Lung microvascular endothelial cell (primary cell): ENCODE measurements at places on chromosomes 4 and X.

DNA sequence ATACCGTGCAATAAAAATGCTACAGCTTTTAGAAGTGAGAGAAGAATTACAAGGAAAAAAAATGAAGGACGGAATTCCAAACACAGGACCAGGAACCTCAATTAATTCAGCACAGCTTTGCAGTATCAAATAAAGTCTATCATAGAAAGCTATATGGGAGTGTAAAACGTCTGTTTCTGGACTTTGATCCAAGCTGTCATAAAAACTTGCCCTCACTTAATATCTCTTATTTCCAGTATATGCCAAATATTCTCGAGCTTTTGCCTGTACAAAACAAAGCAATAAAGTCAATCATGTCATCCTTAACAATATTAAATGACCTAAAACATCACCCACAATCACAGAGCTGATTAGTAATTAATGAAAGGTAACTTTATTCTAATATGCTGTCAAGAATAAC lies 4.2 kb downstream of the PDE5A start:
- no peak for DNase-seq

DNA sequence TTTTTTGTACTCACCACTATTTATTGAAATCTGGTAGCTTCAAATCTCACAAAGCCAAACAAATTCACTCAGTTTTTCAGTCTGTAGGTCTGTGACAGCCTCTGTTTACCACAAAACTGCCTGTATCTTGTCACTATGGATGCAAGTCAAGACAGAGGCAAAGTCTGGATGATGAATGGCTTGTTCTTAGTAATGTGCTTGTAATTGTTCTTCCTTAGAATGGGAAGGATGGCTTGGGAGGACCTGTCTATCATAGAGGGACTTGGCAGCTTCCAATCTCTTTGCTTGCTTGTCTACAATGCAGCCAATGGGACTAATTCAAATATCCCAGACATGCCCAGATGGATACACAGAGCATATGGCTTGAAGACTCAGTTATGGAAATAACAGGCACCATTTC lies 141.2 kb upstream of the SCML1 start:
- no peak for DNase-seq

GRCh38 chr4:128517739-128518510 lies 230.3 kb upstream of the PGRMC2 start:
- peak; percentile 94 for DNase-seq

DNA sequence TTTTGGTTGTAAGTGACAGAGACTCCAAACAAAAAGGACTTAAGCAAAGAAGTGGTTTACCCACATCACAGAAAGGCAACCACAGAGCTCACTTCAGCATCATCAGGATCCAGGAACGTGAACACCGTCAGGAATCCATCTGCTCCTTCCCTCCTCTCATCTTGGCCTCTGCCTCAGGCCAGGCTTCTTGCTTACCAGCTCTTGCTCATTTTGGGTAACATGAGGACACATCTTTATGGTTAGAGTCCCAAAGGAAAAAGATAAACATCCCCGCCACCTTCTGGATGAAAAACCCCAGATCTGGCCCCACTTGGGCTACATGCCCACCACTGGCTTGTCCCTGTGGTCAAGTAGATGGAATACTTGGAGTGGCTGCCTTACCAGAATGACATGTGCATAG lies 176.8 kb upstream of the RPL34 start:
- DNase-seq = no peak

DNA sequence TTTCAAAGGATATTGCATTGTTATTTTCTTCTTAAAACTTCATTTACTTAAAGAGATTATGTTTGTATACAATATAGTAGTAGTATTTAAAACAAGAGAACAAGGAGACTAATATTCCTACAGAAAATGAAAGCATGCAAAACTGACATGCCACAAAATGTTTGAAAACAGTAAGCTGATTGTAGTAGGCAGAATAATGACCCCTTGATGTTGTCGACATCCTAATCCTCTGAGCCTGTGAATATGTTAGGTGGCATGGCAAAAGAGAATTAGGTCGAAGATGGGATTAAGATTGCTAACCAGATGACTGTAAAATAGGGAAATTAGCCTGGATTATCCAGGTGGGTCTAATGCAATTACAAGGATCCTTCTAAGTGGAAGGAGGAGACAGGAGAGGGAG lies 522.2 kb upstream of the NR3C2 start:
- DNase-seq = no peak

GRCh38 chrX:23656091-23656490 lies 11.2 kb upstream of the PRDX4 start:
- no peak for DNase-seq

DNA sequence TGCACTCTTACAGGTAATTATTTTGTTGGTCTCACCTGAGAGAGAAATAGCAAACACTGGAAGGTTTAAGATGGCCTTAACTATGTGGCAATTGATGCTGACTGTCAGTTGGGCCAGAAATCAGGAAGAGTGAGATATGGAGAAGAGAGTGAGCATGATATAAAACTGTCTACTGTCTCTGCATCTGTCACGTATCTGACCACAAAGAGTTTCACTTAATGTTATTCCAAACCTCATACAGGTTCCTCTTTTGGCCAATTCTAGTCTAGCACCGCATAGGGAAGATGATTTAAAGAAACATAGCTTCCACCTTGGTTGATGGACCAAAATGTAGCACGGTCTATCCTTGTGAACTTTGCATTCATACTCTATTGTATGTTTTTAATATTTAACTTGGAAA lies 381.0 kb upstream of the BOD1L1 start:
- DNase-seq = no peak

GRCh38 chr4:77776182-77777134 lies 42.7 kb downstream of the CNOT6L start:
- no peak for DNase-seq

DNA sequence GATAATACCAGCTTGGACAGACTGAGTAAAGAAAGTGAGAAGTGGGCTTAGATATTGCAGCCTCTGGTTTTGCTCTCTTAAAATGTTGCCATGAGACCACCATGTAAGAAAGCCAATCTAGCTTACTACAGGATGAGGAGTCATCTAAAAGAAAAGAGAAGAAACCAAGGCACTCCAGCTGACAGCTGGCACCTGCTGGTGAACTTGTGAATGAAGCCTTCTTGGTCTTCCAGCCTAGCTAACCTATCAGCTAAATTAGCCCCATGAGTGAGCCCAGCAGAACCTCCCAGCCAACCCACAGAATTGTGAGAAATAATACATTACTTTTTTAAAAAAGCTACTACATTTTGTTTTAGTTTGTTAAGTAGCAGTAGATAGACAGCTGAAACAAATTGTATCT lies 154.5 kb upstream of the QRFPR start:
- DNase-seq = no peak

- no peak for DNase-seq
These were observed 469.7 kb upstream of the FGF16 start for GRCh38 chrX:76977452-76977851.

GRCh38 chr4:5631352-5632065 lies 76.8 kb downstream of the EVC2 start:
- no peak for DNase-seq

DNA sequence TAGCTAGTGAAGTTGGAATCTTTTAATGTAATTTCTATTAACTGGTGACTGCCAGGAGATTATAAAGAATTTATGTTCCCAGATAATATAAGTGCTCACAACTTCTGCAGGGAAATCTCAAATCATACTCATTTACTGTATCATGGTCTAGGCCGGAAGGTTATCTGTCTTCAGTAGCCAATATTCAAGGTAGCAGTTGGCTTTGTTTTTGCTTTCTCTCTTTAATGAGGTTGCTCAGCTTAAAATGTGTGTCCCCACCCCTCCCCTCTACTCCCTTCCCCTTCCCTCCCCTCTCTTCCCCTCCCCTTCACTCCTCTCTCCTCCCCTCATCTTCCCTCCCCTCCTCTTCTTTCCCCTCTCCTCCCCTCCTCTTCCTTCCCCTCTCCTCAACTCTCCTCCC lies 117.6 kb downstream of the HPGD start:
- no peak for DNase-seq

DNA sequence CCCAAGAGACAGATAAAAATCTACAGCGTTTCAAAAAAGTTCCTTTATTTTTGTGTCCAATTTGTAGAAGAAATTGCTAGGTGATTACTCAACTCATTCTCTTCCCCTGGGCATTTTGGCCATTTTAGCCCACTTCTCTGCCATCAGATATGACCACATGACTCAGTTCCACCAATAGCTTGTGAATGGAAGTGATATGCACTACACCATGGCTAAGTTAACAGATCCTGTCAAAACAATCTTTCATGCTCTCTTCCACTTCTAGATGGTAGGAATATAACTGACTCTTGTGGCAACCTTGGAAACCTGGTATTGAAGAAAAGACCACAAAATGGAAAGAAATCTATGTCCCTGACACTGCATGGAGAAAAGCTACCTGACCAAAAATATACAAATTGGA lies 26.2 kb upstream of the FREM3 start:
- no peak for DNase-seq

GRCh38 chr4:5409972-5410618 lies 298.3 kb downstream of the EVC2 start:
- peak; percentile 10 for DNase-seq

GRCh38 chr4:37338972-37339371 lies 94.4 kb downstream of the NWD2 start:
- no peak for DNase-seq

DNA sequence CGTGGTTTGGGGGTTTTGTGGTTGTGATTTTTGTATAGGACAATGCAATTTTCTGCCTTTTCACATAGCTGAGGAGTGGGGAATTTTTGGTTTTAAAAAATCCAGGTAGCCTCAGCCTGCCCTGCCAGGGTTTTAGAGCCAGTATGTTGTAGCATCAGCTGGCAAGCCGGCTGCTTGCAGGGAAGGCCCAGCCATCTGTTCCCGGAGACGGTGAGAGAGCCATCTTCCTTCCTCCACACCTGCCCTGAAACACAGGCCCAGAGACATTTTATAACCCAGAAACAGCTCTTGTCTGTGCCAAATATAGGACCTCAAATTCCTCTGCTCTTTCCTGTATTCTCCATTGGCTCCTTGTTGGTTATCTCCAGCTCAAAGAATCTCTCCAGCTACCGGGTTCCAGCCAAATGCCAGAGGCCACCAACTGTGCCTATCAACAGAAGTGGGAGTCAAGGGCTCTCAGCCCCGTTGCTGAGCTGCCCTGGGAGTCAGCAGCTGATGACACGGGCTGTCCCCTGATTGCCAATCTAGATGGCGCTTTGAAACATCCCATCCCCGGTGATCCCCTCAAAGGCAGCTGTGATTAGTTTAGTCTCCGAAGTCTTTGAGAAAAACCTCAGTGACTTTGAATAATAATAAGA lies 595.2 kb downstream of the MID1IP1 start:
- no peak for DNase-seq

GRCh38 chr4:110034026-110034393 lies 121.3 kb downstream of the EGF start:
- DNase-seq = no peak

GRCh38 chrX:119579414-119579813 lies 5.1 kb downstream of the UBE2A start:
- no peak for DNase-seq

DNA sequence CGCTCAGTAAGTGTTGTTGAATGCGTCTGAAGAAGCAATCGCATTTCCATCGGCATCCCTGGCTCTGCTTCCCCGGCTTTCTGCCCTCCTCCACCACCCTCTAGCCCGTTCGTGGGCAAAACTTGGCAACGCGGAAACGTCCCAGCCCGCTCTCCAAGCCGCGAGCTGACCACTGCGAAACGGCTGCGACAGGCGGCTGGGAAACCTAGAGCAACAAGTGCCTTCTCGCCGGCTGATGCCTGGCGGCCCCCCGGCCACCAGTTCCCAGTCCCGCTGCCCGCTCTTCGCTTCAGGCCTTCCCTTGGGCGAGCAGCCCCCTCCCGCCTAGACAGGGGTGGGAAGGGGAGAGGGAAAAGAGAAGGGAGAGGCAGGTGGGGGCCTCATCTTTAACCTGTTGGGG lies 837 bp downstream of the CITED1 start:
- no peak for DNase-seq

DNA sequence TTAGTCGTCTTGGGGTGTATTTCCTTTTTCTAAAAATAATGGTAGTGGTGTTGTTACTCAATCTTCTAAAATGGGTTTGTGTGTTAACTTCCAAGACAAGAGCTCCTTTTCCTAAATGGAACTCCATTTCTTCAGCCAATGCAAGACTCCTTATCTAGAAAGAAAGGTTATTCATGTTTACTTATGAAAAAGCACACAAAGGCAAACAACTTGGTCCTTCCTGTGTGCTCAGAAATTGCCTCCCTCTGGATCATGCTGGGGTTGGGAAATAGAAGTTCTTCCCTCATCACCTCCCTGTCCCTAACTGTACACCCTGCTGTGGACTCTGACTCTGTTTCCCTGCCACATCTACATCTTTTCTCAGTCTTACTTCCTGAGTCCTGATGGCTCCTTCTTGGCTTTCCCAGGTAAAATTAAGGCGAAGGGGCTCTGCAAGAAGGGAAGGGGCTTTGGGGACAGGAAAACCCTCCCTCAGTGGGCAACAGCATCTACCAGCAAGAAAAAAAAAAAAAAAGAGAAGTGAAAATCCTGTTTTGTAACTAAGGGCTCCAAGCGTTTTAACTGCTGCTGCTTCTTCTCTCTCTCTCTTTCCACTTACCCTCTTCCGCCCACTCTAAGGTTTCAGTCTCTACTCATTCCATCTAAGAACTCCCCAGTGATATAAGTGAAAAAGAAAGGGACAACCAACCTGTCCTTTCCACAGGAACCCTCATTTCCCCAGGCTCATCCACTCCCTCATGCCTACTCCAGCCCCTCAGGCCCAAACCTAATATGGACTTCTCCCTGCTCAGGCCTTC lies 19.8 kb upstream of the TASL start:
- no peak for DNase-seq

- DNase-seq = no peak
These were observed 120.3 kb downstream of the CHRNA9 start for GRCh38 chr4:40455340-40455902.

GRCh38 chr4:3263053-3263875 lies 14.3 kb downstream of the MSANTD1 start:
- no peak for DNase-seq

DNA sequence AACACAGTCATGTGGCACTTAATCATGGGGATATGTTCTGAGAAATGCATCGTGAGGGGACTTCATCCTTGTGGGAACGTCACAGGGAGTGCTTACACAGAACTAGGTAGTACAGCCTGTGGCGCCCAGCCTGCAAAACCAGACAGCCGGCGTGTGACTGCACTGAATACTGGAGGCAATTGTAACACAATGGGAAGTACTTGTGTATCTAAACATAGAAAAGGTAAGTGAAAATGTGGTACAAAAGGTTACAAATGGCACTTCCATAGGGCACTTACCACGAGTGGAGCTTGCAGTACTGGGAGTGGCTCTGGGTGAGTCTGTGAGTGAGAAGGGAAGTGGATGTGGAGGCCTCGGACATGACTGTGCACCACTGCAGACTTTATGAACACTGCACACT lies 5.2 kb downstream of the TLR3 start:
- DNase-seq = peak; percentile 33

DNA sequence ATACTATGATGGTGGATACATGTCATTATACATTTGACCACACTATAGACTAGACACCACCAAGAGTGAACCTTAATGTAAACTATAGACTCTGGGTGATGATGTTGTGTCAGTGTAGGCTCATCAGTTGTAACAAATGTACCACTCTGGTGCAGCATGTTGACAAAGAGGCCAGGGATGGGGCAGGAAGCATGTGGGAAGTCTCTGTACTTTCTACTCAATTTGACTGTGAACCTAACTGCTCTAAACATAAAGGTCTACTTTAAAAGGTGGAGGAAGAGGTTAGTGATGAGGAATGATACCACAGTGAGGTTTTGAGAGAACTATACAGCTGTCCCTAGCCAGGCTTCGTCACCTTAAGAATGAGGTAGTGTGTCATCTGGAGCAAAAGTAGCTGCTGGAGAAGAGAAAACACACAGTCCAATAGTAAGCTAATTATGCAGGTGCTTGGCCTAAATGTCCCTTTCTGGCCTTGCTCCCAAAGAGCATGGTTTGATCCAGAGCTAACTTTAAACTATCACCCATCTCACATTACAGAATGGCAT lies 38.4 kb downstream of the GRSF1 start:
- DNase-seq = no peak
